ENCODE measurements at places on chromosomes 1 and 21. TPM values are rescaled to one million over a fixed set of nuclear protein-coding genes. Genes with fewer than 3 reads are reported as not detected.

SYDE2 gene
- total RNA-seq: 0.99 TPM

MMEL1 gene
- not detected for total RNA-seq

MAPKAPK2 gene
- total RNA-seq: 58.7 TPM

LENEP gene
- total RNA-seq: not detected

IL10RB gene
- total RNA-seq: 20.6 TPM
